ENCODE measurements at places on chromosomes 7 and 10.
A peak's percentile ranks its signal among the peaks of the same experiment; 100 is the strongest.

DNA sequence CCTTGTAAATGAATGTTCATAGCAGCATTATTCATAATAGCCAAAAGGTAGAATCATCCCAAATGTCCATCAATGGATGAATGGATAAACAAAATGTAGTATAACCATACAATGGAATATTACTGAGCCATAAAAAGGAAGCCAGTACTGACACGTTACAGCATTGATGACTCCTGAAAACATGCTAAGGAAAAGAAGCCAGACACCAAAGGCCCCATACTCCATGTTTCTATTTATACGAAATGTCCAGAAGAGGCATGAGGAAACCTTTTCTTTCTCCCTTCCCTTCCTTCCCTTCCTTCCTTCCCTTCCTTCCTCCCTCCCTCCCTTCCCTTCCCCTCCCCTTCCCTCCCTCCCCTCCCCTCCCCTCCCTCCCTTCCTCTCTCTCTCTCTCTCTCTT lies 131.9 kb downstream of the JAZF1 start:
- no peak for DNase-seq

DNA sequence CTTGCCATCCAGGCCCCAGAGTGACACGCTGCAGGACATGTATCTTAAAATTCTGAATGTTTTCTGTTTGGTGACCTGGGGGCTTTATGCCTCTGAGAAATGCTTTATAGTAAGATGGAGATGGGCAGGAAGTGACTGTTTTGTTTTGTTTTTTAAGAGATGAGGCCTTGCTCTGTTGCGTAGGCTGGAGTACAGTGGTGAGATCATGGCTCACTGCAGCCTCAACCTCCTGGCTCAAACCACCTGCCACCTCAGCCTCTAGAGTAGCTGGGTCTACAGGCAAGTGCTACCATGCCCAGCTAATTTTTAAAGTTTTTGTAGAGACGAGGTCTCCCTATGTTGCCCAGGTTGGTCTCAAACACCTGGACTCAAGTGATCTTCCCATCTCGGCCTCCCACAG lies 20.6 kb downstream of the ZNF777 start:
- DNase-seq = no peak

DNA sequence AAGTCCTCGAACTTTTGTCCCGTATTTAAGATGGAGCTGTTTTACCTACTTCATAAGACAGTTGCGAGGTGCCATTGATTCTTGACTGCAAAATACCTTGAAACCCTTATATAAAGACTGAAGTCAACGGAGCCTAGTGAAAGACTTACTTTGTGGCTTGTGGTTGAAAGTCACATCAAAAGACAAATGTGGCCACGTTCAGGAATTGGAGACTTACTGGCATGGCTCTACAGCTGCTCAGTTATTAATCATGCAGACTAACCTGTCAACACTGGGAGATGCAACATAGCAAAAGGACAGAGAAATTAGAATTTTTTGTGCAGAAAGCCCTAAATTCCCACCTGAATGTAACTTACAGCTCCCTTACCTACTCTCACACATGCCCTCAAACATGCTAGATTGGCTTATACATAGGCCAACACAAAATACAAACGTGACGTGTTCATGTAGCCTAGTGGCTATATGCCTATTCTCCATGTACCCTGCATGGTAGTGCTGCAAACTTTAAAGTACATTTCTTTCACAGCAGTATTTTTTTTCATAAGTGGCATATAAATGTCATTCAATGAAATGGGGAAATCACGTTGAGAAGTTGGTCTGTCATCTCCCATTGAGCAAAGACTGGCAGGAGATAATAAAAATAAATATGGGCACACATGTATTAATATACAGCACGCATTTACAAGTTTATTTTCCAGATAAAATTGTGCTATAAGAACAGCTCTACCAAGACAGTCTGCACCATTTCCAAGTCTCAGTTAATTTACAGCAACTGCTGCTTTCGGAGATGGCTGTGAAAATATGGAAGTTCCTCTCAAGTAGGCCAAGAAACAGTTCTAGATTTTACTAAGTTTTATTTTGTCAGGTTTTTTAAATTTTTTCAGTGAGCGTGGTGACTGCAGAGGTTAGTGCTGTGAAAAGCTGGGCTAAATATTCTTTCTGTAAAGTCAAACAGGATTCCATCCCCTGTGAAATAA lies 170.4 kb upstream of the C7orf33 start:
- DNase-seq = no peak

GRCh38 chr10:114931072-114931679 lies 6.8 kb upstream of the TRUB1 start:
- DNase-seq = no peak

DNA sequence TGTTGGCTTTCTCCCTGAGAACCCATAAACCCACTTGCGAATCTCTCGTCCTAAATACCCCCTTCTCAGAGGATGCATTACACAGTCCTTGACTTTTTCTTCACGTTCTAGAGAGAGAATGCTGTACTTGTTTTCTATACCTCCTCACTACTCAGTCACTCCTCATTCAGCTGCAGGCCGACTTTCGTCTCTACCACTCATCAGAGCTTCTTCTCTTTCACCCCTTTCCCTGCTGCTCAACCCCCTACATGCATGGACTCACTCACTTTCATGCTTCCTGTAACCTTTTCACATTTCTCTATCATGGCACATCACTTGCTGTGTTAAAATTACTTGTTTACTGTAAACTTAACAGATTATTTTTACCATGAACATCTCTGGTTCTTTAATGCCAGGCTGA lies 19.8 kb downstream of the MDFIC start:
- DNase-seq = no peak

DNA sequence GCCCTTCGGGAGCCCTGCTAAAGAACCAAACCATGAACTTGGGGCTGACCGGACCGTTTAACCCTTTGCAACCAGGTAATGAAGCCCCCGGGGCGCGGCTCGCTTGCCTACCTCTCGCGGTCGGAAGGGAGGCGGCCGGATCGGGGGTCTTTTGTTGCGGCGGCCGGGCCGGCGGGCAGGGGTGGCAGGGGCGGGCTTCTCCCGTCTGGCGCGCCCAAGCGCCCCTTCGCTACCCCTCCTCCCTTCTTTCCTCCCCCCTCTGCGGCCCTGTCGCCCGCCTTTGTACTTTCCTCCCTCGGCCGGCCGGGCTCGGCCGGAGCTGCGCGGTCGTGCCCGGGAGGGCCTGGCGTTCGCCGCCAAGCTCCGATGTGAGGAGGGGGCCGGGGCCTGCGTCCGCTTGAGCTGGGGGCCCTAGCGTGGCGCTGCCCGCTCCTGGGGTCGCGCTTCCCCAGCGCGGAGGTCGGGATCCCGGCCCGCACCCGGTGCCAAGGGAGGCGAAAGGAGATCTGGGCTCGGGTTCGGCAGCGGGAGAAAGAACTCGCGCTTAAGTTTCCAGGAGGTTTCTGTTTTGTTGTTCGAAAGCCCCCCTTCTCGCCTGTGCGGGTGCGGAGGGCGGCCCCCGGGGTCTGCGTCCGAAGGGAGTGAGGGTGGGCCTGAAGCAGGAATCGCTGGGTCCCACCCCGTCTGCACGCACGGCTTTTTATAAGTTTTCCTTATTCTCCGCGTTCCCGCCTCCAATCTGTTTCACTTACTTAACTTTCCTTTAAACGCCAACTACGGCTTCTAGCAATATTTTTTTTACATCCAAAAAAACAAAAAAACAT lies 436.8 kb upstream of the GALNT17 start:
- no peak for DNase-seq

GRCh38 chr10:119199231-119199992 lies 8.0 kb upstream of the GRK5 start:
- peak; percentile 80 for DNase-seq

DNA sequence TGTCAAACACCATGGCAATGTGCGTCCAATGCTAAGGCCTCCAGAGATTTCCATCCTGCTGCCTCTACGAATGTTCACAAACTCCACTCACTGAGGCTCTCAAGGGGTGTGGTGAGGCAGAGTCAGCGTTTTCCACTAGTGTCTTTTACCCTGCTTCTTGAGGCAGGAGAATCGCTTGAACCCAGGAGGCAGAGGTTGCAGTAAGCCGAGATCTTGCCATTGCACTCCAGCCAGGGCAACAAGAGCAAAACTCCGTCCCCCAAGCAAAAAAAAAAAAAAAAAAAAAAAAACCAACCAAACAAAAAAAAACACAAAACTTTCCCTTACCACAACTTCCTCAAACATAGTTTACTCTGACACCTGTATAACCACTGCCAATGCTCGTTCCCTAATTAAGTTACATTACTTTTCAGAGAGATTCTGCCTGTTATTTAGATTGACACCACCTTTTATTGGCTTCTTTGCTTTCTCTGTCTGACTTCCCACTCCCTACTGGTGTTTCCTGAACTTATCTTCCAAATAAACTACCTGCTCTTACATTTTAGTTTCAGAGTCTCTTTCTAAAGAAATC lies 102.1 kb upstream of the ZNF746 start:
- no peak for DNase-seq

DNA sequence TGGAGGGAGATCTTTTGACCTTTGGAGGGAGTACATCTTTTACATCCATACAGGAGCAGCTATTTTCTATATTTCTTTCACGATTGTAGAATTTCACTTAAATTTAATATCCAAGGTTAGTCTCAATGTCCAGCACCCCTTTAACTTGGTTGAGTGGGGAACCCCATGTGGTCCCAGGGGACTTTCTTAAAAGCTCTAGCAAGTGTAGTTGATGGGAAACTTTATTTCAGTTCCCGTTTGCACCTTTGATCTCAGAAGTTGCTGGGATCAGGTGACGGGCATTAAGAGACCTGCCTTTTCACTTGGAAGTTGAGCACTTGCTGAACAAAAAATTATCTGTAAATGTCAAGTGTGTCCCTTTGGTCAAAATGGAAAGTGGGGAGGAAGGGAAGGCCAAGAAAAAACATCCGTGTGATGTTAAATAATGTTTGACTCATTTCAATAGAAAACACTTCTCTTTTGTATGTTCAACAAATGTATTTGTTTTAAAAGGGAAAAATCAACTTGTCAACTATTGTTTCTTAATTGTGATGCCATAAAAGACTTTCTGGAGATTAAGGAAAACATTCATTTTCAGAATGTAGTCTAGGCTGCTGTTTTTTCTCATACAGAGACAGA lies 370.1 kb upstream of the GALNT17 start:
- no peak for DNase-seq

- DNase-seq = peak; percentile 12
These were observed 77.1 kb downstream of the BMPER start for GRCh38 chr7:33982425-33982786.

- no peak for DNase-seq
These were observed 101.4 kb downstream of the SEMA3E start for GRCh38 chr7:83547526-83547925.

DNA sequence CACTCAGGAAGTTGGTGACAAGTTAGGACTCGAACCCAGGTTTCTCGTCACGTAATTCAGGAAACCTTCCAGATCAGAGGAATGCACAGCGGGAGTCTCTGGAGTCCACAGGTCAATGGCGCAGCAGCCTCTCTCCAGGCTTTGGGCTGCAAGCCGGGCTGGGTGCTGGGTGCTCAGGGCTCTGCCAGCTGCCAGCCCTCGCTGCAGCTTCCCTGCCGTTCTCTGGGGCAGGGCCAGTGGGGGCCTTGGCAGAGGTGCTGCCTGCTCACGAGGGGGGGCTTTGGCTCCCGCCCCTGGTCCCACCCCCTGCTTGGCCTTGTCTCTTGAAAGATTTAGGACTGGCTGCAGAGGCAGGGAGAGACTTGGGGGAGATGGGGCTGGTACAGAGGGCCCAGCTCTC lies at the start of gene TACR2:
Gene TACR2, minus strand, starts transcription at position 224 of the 400 bp plus-strand sequence. CDS start 595 bp downstream, outside the sequence.
- DNase-seq = no peak

DNA sequence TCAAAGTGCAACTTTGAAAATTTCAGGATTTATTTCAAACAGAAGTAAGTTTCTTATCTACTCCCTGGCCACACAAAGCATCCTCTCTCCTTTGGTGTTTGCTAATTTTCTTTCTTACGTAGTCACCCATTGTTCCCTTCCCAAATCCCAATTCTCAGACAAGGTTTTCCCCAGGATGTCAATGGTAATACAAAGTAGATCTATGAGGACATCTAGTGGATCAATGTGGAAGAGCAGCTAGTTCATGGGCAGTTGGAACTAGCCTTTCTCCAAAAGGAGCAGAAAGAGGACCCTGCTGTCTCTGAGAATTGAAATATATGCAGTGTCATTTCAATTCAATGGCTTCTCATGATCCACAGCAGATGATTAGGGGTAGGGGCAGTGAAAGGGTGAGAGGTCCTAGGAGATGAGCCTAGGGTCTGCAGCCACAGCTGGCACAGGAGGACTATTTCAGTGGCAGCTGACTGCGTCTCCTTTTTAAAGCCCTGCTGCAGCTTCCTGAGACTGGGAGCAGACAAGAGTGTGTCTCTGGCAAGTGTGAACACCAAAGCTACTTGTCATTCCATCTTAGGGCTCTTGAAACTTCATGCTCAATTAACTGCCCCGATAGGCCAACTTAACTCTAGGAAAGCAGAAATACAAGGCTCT lies 632.6 kb downstream of the KCNMA1 start:
- DNase-seq = no peak

DNA sequence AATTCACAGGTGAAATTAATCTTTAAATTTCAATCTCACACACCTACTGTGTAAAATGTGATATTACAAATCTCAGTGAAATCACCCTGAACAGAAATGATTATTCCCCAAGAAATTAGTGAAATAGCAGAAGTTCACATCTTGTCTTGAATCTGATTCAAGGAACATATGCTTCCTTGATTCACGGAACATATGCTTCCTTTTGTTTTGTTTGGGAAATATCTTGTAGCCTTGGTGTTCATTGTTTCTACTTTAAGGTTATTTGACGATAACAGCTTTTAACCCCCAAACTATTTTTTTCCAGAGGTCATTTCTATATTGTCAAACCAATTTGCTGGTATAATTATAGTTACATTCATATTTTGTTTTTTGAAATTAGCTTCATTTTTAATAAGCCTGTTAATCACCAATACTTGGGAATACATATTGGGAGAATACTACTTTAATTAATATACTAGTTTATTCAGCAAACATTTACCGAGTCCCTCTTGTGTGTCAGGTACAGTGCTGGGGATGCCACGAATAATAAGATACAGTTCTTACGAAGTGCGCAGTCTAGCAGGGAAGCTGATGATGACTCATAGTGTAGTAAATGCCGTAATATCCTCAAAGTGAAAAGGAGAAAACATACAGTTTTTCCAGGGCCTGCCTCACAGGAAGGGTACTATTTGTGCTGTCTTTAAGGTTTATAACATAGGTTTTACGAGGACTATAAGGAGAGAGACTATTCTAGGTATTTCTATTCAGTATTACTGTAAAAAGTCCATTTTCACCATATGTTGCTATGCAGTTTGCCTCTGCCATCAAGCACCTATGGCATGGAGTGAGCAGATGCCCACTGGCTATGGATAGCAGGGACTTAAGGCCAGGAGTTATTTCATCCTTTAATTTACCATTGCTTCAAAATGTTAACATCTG lies 32.5 kb downstream of the PRKAR2B start:
- DNase-seq = no peak

- DNase-seq = peak; percentile 31
These were observed 94.9 kb downstream of the LYZL2 start for GRCh38 chr10:30534465-30535144.

- DNase-seq = peak; percentile 78
These were observed 23.1 kb downstream of the MDFIC start for GRCh38 chr7:114944745-114945625.

DNA sequence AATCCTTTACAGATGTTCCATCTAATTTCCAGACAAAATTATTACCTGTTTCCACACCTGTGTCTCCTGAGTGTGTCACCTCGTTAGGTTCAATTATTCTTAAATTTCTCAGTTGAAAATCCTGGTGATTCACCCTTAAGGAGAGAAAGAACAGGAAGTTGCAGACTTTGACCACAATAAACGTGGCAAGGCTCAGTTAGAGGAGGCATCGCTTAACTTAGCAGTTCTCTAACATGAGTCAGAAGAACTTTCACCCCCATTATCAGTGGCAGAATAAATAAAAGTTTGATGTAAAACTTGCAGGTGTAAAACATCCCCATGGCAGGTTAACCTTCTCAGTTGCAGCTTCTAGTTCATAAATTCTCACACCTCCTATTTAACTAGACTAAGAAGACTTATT lies 8.3 kb downstream of the XPNPEP1 start:
- DNase-seq = peak; percentile 66
